ENCODE measurements at places on chromosomes 7 and 10.

- no peak for DNase-seq
Measured at GRCh38 chr7:20216406-20217036, 663 bp downstream of the MACC1 start.

GRCh38 chr10:88992921-88993524 lies 2.4 kb downstream of the FAS start:
- no peak for DNase-seq

DNA sequence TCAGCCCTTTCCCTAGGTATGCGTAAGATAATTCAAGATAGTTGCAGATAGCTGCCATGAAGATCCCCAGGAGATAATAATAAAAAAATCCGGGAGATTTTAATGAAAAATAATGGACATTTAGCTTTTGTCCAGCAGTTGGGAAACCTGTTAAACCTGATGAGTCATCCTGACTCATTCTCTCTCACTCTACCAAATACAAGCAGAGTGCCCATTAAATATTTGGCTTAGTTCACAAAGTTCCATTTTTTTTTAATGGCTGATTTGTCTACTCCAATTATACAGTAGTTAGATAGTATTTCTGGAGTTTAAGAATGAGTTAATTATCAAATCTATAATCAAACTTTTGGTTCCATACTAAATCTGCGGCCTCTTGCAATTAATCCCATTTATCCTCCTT lies 2.1 kb upstream of the SHTN1 start:
- DNase-seq, result peak; percentile 14

- no peak for DNase-seq
Measured at GRCh38 chr7:125090596-125090995, 161.0 kb upstream of the POT1 start.

DNA sequence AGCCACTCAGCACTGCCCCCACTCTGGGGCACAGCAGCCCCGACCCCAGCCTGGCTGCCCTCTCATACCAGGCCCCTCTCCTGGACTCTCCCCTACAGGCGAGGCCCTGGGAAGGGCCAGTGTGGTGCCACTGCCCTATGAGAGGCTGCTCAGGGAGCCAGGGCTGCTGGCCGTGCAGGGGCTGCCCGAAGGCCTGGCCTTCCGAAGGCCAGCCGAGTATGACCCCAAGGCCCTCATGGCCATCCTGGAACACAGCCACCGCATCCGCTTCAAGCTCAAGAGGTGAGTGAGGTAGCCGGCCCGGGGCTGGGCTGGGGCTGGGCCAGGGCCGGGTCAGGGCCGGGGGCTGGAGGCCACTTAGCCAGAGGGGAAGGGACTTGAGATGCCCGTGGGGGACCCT lies 64.3 kb downstream of the GTF2IRD1 start:
- DNase-seq, result no peak

DNA sequence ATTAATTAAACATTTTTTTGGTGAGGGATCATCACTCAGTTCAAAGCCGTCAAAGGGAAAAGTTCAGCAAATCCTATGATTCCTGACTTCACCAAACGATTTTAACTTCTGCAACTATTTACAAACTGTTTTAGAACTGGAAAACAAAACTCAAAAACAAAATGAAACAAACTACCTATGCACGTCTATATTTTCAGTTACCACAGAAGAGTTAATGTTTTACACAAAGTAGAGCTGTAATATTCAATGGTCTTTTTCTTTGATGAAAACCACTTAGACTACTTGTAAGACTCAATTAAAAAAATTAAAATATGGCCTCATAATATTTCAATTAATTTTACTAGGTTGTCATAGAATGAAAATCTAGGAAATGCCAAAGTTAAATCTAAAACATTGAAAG lies 131.5 kb downstream of the ATE1 start:
- no peak for DNase-seq

- no peak for DNase-seq
Measured at GRCh38 chr10:123833170-123833850, 58.3 kb downstream of the CPXM2 start.

DNA sequence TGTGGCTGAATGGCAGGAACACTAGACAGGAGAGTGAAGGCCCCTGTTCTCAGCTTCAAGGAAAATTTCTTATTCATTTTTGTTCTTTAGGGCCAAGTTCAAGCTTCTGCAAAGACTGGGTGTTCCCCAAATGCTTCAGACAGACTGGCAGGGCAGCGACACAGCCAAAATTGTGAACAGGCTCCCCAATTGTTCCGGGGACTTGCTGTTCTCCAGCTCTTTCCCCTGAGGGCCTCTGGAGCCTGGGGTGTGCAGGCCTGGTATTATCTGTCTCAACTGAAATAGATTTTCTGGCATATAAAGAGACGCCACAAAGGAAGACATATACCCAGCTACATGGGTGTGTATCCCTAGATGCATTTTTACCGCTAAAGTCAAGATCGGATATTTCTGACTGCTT lies 30.3 kb upstream of the PLCE1 start:
- no peak for DNase-seq

DNA sequence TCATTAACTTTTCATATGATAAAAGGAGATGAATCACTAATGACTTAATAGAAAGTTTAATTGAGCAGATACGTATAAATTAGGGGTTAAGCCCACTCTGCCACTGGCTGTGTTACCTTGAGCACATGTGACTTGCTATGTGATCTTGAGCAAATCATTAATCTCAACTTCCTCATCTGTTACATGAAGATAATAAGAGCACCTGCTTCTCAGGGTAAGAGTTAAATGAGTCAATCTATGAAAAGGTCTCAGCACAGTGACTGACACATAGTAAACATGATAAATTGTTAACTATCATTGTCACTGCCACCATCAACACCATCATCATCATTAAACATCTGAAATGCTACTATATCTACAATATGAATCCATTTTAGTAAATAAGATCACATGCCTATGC lies 110.8 kb downstream of the TPK1 start:
- no peak for DNase-seq

DNA sequence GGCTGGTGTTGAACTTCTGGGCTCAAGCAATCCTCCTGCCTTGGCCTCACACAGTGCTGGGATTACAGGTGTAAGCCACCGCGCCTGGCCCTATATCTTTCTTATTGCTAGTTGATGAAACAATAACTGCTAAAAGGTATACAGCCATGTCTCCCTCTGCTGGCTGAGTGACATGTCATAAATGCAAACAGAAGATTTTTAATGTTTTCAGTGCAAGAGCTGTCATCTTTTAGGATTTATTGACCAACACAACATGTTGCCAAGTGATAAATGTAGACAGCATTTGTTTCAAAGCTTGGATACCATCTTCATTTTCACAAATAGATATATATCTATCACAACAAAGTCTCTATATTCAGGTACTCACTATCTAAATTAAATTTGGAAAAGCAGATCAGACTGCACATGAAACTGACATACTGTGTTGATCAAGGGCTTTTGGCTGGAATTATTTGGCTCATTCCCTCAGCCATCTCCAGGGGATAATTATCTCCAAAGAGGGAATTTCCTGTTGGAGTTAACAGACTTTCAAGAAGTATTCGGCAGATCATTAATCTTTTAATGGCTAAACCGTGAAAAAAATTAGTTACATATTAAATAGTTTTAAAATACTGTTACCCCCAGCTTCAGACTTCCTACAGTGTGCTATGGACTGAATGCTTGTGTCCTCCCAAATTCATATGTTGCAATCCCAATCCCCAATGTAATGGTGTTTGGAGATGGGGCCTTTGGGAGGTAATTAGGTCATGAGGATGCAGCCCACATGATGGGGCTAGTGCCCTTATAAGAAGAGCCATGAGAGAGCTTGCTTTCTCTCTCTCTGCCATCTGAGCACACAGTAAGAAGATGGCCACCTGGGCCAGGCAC lies 41.3 kb upstream of the SRPK2 start:
- no peak for DNase-seq

DNA sequence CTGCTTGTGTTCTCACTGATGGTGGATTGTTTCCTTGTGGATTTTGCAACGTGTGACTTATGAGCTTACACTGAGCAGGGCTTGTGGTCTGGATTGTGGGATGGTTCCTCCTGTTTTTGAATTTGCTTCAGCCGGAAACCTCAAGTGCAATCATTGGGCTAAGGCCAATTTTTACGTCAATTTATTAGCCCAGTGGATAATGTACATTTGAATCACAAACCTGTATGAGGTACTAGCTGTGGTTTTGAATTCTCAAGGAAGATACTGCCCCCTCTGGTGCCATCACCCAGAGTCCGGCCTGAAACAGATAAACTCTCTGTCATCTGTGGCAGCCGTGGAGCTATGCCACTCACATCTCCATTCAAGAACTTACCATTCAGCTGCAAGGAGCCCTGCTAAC lies 7.3 kb upstream of the ZNF777 start:
- DNase-seq, result no peak

DNA sequence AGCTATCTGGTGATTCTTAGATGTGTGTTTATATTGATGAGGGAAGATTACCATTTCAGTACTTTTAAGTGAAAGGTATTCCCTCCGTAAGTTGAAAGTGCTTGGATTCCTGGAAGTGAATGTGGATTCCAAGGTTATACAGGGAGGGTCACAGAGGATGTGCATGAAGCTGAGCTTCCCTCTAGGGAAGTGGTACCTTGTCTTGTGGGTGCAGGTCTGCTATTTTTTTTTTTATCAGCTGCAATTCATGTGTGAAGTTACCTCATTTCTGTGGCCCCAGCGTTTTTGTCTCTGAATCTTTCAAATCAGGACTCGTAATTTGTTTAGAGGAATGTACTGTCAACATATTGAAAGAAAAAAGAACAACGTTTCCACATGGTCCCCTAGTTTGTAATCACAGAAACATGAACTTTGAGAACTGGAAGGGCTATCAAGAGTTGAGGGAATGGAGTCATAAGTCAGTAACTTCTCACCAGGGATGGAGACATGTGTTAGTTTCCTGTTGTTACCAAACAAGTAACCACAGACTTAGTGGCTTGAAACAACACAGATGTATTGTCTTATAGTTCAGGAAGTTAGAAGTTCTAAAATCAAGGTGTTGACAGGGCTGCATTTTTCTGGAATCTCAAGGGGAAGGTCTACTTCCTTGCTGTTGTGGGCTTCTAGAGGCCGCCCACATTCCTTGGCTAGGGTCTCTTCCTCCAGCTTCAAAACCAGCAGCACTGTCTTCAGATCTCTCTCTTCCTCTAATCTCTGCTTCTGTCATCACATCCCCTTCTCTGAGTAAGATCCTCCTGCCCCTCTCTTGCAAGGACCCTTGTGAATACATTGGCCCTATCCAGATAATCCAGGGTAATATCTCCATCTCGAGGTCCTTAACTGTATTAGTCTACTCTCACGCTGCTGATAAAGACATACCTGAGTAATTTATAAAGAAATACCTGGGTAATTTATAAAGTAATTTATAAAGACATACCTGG lies 64.4 kb downstream of the RAB18 start:
- DNase-seq, result no peak

- no peak for DNase-seq
Measured at GRCh38 chr7:156207306-156207705, 395.0 kb upstream of the SHH start.

DNA sequence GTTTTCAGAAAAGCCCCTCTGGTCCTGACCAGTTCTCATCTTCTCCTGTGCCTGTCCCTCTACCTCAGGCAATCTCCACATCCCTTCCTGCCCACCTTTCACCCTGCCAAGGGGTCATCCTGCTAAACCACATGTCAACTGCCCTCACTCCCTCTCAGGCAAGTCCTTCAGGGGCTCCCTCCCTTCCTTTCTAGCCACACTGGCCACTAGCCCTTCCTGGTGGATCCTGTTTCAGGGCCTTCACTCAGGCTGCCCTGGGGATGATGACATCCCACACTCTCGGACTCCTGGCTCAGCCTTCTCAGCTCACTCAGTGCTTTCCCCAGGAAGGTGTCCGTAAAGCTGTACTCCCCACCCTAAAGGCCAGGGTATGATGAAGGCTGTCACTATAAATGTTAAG lies 13.4 kb downstream of the STEAP1B start:
- DNase-seq, result no peak

DNA sequence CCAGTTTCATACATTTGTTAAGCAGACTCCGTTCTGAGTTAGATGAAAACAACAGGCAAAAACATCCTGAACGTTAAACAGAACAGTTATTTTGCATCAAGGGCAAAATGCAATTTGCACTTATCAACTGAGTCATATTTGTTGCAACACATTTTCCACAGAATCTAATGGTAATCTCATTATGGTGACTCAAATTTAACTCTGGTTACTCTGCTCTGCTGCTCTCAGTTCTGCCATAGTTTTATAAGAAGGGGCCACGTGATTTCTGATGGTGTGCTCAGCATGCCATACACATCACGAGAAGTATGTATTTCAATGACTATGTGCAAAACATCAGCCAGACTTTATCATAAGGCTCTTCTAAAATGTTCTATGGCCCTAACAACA lies 148.8 kb downstream of the CHCHD3 start:
- no peak for DNase-seq

DNA sequence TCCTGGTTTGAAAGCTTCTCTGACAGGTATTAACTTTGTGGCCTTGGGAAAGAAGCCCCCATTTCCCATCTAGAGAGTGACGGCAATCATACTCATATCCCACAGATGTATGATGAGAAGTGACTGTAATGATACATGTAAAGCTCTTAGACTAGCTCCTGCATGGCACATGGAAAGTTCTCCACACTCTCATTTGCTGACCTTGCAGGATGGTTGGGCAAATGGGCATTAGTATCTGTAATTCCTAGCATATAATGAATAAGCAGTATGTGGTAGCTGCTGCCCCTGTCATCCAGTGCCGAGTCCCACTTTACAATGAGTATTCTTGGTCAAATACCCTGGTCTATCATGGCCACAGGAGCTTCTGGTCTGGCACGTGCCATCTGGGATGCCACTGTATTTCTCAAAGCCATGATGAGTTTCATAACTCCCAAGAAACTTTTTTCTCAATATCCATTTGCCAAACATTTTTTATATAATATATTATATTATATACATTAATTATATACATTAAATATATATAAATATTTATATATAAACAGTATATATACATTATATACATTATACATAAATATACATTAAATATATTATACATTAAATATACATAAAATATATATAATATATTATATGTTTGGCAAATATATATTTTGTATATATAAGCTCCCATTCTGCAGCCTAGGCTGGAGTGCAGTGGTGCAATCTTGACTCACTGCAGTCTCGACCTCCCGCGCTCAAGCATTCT lies 106.5 kb upstream of the FZD1 start:
- DNase-seq, result no peak

GRCh38 chr10:44511601-44512000 lies 126.7 kb upstream of the CXCL12 start:
- no peak for DNase-seq
